ENCODE measurements at places on chromosomes 4 and X.

DNA sequence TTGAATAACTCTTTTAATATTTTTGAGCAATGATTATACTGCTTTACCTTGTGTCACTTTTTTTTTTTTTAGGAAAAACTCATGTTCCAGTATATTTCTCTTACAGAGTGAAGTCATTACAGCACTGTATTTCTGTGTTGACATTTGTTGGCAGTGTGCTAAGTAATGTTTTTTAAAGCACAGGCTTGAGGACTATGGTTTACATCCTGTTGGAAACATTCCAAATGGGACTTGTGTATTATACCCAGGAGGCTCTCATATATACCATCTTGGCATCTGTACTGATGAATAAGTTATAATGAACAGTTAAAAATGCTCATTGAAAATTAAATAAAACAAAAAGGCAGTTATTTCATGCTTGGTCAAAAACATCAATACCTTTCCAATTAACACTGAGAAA is 33.8 kb downstream of the CEP44 start:
- no peak for DNase-seq

DNA sequence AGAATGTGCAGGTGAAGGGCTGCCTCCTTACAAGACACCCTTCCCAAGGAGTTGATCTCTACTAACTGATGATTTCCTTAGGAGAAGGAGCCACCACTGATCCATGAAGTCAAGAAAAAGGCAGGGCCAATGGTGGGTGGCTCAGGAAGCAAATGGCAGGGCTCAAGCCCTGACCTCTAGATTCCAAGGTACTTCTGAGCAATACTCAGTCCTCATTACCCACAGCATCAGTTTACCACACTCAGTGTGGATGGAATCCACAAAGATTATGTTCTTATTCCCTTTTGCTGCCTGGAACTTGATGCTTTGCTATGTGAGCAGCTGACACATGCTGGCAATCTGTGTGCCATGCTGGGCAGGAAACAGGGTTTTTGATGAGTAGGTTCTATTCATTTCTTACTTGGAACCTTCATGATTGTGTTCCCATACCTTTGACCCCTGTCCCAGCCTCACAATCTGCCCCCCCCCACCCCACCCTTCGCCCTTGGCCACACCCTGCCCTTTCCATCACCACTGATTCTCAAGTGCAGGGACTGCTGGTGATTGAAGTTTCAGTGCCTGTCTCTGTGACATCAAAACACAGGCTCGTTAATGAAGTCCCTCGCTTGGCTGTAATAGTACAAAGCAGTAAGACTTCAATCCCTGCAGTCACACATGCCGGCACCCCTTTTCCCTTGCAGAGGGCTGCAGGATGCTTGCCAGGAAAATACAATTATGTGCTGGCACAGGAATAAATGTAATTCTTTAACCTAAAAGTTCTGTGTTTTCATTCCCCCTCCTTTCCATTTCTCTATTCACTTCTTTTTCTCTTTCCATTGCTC is 135.6 kb upstream of the GPC4 start:
- no peak for DNase-seq

GRCh38 chr4:33737726-33738125 is 2506.6 kb downstream of the ARAP2 start:
- no peak for DNase-seq

- DNase-seq: no peak
Observed at GRCh38 chrX:42398967-42399631, 378.9 kb downstream of the PPP1R2C start.

All from activated naive CD8-positive, alpha-beta T cell treated with anti-CD3 and anti-CD28 coated beads, Interleukin-2, amount 10 ng/mL, durations not matched to agents 7 days and 5 days (primary cell).